ENCODE measurements at places on chromosomes 12 and 14.

GRCh38 chr14:53027041-53027440 lies 76.2 kb upstream of the FERMT2 start:
- DNase-seq = no peak

GRCh38 chr12:59036973-59037762 lies 116.9 kb upstream of the LRIG3 start:
- DNase-seq = no peak

- no peak for DNase-seq
Measured at GRCh38 chr14:79197516-79197915, 1013.8 kb downstream of the DIO2 start.

DNA sequence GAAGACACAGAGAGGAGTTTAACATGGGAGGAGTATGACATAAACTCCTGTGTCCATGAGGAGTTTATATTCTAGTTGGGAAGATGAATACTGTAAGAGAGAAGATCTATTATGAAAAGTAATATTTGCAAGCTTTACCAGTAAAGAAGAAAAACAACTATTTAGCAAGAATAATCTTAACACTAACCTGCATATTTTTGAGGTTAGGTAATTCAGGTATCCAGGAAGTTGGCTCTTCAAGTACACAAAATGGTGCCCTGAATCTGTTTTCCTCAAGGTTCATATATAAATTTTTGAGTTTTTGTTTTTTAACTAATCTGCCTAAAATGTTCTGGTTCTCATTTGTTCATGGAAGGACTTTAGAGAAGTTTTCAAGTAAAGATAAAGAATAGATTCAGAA lies 33.9 kb upstream of the KCNMB4 start:
- DNase-seq = no peak

DNA sequence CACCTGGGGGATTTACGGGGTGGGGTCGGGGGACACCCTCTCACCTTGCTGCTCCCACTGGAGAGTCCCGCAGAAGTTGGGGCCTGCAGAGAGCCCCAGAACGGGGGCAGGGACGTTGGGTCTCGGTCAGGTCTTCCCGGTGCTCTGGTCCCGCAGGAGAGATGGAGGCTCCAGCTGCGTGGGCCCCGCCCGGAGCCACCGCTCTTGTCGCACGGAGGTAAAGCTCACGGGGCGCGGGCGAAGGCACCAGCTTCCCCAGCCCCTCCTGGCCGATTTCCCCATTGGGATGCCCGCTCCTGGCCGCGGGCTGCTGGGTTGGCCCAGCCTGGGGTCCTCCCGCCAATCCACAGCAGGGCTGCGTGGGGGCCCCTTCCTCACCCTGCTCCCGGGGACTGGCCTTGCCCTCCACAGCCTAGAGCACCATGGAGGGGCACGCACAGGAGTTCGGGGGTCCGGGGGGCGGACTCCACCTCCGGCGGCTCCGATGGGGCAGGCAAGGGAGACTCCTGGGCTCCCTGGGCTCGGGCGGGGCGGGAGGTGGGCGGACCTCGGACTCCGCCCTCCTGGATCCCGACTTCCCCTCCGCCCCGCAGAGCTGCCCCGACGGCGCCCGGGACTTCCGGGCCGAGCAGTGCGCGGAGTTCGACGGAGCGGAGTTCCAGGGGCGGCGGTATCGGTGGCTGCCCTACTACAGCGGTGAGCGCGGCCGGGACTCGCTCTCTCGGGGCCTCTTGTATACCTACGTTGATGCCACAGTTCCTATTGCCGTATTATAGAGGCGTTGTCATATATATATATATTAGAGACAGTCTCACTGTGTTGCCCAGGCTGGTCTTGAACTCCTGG lies 8.4 kb downstream of the PAPLN start:
- DNase-seq = no peak

All from posterior cingulate gyrus (tissue), 11 donors.